Karpas-422 (cell line): ENCODE measurements at places on chromosomes 7 and 10. TPM values are rescaled to one million over a fixed set of nuclear protein-coding genes. Genes with fewer than 3 reads are reported as not detected.

Gene COBL
- not detected in 2 replicates for total RNA-seq

- H3K27ac ChIP-seq = no peak overlapping the region
- no peaks in the 10 kb centered on the region for H3K27me3 ChIP-seq
- no peaks in the 10 kb centered on the region for H3K4me1 ChIP-seq
These were observed 201.5 kb downstream of the LRMDA start for GRCh38 chr10:75632805-75633462.

DNA sequence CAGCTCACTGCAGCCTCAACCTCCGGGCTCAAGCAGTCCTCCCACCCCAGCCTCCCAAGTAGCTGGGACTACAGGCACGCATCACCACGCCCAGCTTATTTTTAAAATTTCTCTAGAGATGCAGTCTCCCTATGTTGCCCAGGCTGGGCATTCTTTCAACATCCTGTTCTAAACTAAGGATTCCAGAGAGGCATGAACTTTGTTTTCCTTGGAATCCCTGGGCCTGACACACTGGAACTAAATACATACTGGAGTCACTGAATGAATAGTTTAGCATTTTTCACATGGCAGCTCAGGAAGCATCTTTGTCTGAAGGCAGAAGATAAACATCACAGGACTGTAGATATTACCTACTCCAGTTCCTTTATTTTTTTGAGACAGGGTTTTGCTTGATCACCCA, 108.7 kb downstream of the ITIH5 start:
- no peaks in the 10 kb centered on the region for H3K4me1 ChIP-seq
- no peaks in the 10 kb centered on the region for H3K27me3 ChIP-seq
- no peak for DNase-seq
- no peak overlapping the region for H3K27ac ChIP-seq
- no peaks in the 10 kb centered on the region for H3K36me3 ChIP-seq
- H3K4me3 ChIP-seq = no peak overlapping the region

GRCh38 chr7:73960548-73960947, 67.4 kb upstream of the ELN start:
- peak; percentile 43 for DNase-seq
- no peaks in the 10 kb centered on the region for H3K27me3 ChIP-seq
- H3K27ac ChIP-seq = no peak overlapping the region
- no peak overlapping the region for H3K4me3 ChIP-seq

GRCh38 chr10:95941115-95941514, 33.3 kb downstream of the CC2D2B start:
- DNase-seq = no peak
- no peaks in the 10 kb centered on the region for H3K4me1 ChIP-seq
- H3K27me3 ChIP-seq = no peaks in the 10 kb centered on the region

Gene C10orf53
- total RNA-seq = not detected in 2 replicates

GRCh38 chr10:7230036-7230435, 180.8 kb downstream of the SFMBT2 start:
- H3K4me3 ChIP-seq = no peak overlapping the region
- H3K27ac ChIP-seq = no peak overlapping the region
- H3K36me3 ChIP-seq = peaks cover 48% of the 10 kb centered on the region
- no peak for DNase-seq
- H3K4me1 ChIP-seq = no peaks in the 10 kb centered on the region

DNA sequence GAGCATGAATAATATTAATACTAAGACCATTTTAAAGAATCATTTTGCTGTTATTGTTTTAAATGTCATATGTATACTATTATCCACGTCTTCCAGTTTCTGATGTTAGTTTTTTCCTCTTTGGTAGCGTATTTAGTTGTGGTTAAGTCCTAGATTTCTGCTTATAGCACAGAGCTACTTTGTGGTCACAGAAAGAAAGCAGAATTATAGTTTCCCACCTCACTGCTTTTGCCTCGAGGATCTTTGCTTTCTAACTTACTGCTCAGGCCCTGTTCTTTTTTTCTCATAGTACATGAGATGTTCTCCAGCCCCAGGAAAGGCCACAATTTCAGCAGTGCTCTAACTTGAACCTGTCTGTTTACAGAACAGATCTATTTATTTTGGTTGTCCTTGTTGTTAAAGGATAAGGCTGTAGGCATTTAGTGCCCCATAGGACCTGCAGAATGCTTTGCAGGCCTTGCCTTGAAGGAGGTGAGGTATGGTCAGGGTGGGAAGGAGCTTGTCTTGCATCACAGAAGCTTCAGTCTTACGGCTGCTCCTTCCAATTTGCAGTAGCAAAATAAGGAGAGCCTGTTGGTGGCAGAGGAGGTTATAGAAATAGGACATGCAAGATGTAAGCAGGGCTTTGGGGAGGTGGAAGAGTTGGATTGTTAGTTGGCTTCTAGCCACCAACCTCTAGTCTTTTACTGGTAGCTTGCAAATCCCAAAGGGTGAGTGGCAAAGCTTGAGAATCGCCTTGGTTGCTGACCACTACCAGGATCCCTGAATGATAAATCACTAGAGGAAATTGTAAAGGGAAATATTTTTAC, 129.1 kb downstream of the LRRC4 start:
- H3K36me3 ChIP-seq = peaks cover 6% of the 10 kb centered on the region; the same call in 1 of the 2 replicates
- H3K27ac ChIP-seq = peak overlapping the region; percentile 73
- H3K4me1 ChIP-seq = peaks cover 96% of the 10 kb centered on the region
- H3K4me3 ChIP-seq = peak overlapping the region; percentile 42; the same call in 1 of the 2 replicates
- DNase-seq = peak; percentile 56

DNA sequence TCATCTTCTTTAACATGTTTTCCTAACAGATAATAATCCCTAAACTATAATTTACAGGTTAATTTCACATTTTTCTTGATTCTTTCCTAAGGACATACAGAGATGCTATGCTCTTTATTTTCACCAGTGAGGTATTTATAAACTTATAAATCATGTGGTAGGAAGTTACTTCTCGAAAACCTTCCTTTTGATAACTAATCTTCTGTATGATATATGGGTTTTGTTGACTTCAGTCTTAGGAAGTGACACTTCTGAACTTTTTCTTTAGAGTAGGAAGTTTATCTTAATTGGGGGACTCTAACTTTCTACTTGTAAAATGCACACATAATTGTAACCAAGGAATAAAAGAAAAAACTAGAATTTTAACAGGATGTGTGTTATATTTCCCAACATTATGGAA, 9.8 kb upstream of the PNPLA8 start:
- H3K4me1 ChIP-seq = peaks cover 19% of the 10 kb centered on the region
- no peaks in the 10 kb centered on the region for H3K36me3 ChIP-seq
- H3K27ac ChIP-seq = no peak overlapping the region
- H3K4me3 ChIP-seq = no peak overlapping the region
- no peaks in the 10 kb centered on the region for H3K27me3 ChIP-seq

DNA sequence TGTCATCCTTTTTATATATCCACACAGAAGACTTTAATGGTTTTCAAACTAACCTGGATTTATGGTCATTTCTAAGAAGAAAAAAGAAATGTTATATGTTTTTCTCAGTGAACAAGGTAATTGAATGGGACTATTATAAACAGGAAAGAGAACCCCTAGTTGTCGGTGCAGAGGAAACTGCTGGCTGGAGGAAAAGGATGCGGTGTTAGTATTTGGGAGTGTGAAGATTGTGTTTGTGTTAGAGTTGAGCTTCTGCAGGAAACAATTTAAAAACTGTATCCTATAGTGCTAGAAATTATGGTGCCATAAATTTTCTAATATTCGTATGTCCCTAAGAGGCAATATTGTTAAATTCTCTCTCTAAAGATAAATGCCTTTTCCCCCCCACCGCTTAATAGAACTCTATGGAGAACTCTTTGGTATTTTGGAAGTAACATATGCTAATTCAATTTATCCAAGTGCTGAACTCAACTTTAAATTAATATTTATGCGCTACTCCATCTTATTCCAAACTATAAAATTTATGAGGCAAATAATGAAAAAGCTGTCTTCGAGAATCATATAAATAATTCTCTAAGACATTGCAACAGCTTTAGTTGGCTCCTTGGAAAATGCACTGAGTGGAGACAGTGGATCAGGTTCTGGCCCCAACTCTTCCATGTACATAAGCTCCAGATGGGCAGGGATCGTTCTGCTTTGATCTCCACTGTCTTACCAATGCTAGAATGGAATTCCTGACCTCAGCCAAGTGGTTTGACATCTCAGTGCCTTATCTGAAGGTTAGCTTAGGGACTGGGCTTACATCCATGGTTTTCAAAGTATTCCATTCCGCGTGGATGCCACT, 5.6 kb downstream of the BZW2 start:
- no peaks in the 10 kb centered on the region for H3K27me3 ChIP-seq
- peaks cover 36% of the 10 kb centered on the region for H3K4me1 ChIP-seq
- no peak for DNase-seq
- H3K4me3 ChIP-seq = no peak overlapping the region
- no peak overlapping the region for H3K27ac ChIP-seq

Gene LRRC17
- total RNA-seq = not detected in 2 replicates
